ENCODE measurements at places on chromosomes 2 and 18.
A peak's percentile ranks its signal among the peaks of the same experiment; 100 is the strongest.

- no peak for DNase-seq
These were observed 514.2 kb downstream of the PTPRM start for GRCh38 chr18:8081267-8081666.

GRCh38 chr2:96754317-96754716 is 6.4 kb upstream of the CNNM4 start:
- DNase-seq = no peak

DNA sequence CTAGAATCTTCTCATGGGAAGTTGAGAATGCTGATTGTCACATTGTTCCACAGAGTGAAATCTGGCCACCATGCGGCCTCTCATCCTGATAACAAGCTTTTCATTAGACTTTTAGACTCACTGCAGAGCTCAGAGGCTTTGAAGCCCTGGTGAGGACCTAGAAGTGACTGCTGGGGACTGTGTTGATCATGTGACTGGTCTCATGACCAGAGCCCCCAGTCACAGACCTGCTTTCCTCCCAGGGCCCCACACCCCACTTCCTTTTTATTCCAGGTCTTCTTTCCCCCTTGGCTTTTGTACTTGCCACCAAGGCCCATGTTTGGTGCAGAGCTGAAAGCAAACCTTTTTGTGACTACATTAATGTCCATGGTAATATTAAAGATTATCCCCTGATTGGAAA is 45.2 kb downstream of the PRKCE start:
- DNase-seq = no peak

DNA sequence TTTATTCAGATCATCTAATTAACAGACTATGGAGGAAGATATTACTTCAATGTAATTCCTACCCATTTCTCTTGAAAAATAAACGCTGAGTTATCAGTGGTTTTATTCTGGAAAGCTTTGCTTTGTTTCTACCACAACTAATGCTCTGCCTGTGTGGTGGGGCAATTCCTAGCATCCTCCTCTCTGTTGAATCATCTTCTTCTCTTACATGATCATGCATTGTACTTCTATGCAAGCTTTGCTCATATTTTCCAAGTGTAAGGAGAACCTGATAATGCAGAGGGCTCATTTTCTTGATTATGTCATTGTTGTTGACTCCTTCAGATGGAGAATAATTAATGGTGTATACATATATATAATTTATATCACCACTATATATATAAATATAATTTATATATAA is 46.7 kb downstream of the CCDC195 start:
- no peak for DNase-seq

GRCh38 chr2:63050334-63051041 is at the start of gene OTX1:
Gene OTX1, plus strand, starts transcription at chr2:63050830. Its CDS starts 2,161 bp downstream, at chr2:63052991.
- no peak for DNase-seq

GRCh38 chr2:148554459-148555247 is 89.9 kb upstream of the EPC2 start:
- no peak for DNase-seq

GRCh38 chr2:105760191-105760590 is 15.5 kb downstream of the NCK2 start:
- no peak for DNase-seq

DNA sequence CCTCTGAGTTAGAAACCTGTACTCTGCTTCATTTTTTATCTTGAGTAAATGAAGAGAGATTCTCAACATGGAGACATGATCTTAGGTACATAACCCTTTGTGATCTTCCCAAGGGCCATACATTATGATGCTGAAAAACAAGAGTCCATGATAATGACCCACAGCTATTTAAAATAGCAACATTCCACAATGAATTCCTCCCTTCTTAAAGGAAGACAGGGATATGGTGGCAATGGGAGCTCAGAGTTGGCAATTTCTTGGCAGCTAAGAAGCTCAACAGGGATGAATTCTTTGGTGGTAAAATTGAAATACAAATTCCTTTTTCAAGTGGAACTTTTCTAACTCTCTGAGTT is 638.5 kb downstream of the CNTNAP5 start:
- DNase-seq = no peak

DNA sequence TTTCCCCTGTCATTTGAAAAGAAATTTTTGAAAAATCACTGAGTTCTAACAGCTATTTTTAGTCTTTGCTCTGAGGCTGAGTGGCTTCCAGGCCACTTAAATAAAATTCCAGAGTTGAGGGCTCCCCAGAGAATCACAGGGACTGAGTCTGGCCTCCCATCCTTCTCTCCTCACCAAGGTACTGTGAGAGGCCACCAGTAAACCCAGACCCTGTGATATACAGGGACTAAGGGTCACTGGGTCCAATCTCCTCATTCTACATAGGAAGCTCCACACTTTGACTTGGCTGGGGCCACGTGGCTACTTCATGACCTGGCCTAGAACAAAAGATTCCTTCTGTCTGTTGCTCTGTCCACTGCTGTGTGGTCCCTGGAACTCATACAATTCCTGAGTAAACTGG is 123.2 kb upstream of the CDCA7 start:
- no peak for DNase-seq

DNA sequence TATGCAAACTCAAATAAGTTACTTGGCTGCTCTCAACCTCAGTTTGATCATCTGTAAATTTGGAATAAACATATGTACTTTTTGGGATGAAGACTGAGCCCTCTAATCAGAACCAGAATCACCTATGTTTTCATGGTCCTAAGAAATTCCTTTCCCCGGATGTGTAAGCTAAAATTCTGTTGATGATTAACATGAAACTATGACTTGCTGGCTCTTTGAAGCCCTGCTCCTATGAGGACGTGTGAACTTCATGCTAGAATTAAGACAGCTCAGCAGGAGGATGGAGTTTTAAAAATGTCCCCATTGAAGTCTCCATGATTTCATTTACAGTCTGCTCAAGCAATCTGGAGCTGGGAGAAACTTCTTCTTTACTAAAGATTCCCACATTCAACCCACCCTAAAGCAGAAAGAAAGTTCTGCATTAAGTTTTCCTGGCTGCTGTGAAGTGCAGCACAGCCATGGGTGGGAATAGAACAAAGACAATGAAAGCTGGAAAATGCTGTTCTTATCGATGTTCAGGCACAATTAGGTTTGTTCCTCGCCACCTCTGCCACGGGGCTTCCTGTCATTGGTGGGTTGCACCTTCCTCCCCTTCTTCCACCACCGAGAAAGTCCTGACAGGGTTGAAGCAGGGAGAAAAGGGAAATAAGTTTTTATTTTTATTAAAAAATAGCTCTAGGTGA is 50.9 kb downstream of the ADCYAP1 start:
- no peak for DNase-seq

DNA sequence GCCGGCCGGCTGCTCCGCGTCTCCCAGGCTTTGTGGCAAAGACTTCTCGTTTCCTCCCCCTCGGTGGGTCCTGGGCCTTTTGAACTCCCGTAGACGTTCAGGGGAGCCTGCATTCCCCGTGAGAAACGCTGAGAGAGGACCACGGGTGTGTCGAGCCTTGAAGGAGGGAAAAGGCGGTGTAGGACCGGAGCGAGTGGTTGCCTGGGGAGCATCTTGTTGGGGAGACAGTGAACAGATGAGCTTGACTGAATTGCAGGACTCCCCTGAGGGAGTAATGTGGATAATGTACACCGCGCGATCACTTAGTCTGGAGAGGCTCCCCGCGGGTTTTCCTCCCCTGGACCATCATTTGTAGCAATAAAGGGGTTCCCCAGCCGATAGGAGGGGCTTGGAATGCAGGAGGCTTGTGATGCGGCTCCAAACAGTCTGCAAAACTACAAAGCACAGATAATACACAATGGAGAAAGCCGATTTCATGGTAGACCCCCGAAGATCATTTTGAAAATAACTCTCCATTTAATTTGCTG is 769 bp downstream of the ALMS1 start:
- no peak for DNase-seq

DNA sequence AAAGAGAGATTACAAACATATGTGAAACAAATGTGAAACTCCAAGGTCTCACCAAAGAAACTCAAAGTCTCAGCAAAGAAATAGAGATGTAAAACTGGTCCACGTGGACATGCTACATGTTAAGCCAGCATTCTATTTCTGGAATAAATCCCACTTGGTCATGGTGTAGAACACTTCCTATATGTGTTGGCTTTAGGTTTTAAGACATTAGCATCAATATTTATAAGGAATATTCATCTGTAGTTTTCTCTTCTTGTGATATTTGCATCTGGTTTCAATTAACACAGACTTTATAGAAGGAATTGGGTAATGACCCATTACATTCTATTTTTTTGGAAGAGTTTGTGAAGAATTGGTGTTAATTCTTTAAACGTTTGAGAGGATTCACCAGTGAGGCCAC is 133.1 kb downstream of the COPS8 start:
- DNase-seq = peak; percentile 78

GRCh38 chr2:204289066-204289465 is 256.2 kb upstream of the PARD3B start:
- DNase-seq = no peak

DNA sequence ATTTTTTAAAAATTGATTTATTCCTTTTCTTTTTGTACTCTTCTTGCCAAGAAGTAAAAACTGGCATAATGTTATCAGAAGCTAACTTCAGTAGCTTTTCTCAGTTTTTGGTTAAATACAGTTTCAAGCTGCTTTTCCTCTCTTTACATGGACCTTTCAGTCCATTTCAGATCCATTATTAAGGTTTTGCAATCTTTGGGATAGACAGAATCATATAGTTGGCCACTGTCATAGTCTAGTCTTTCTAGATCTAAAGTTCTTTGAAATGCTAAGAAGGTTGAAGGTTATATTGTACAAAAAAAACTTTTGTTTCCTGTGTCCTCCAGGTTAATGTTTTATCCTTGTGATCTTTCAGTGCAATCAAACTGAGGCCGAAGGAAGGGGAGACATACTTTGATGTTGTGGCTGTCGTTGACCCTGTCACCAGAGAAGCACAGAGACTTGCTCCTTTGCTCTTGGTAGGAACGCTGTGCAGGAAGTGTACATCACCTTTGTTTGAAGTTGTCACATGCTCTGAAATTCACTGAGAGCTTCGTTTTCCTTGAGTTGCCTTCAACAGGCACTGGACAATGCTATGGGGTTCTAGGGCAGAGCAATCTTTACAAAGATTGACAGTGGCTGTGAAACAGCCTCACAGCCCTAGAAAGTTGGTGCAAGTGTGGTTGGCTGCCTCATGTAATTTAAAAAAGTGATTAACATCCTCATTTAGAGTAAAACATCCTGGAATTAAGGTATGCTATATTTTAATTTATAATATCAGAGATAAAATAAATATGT is 79.1 kb downstream of the UGGT1 start:
- no peak for DNase-seq

GRCh38 chr18:1648712-1649111 is 744.0 kb downstream of the ADCYAP1 start:
- DNase-seq = no peak

- DNase-seq = no peak
These were observed 4.4 kb downstream of the ACTR2 start for GRCh38 chr2:65231892-65232477.

DNA sequence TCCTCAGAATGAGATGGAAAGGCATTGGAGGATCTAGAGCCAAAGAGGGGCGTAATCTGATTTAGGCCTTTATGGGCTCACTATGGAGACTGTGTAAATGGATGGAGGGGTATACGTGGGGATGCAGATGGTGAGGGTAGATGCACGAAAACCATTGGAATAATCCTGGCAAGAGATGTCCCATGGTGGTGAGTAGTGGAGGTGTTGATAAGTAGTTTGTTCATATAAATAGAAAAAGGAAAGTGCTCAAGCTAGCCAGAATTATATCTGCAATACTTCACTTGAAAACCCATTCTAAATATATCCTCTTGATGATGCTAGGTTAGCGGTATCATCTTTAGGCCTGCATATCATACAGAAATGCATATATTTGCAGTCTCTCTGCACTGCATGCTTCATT is 459.7 kb downstream of the CDH2 start:
- DNase-seq = no peak

DNA sequence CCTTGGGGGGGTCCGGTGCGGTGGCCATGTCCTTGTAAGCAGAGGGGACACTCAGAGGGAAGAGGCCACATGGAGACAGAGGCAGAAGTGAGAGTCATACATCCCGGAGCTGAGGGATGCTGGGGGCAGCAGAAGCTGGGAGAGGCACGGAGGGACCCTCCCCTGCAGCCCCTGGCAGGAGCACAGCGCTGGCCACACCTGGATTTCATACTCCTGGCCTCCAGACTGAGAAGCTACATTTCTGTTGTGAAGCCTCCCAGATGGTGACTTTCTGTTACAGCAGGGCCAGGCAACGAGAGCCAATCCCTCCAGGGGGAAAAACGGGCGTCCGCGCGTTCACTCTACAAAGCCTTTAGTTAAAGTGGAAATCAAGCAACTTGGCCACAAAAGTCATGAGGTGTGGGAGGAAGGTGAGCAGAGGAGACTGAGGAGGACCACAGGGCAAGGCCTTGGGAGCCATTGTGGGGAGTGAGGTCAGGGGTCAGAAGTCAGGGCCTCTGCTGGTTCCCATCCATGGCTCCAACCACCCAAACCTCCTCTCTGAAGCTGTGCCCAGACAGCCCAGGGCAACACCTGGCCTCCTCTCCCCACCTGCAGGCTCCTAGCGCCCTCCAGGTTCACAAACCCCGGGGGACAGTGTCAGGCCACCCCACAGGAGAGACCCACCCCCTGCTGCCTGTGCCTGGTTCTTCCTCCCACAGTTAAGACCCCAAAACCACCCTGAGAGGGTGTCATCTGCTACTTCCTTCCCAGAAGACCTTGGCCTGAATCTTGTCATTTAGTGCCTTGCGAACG is 4.5 kb upstream of the MBP start:
- DNase-seq = no peak

GRCh38 chr2:85524336-85524908 is 14.5 kb upstream of the MAT2A start:
- no peak for DNase-seq

GRCh38 chr2:8123464-8123863 is 558.4 kb upstream of the ID2 start:
- no peak for DNase-seq
